ENCODE measurements at places on chromosomes 13 and 19.

DNA sequence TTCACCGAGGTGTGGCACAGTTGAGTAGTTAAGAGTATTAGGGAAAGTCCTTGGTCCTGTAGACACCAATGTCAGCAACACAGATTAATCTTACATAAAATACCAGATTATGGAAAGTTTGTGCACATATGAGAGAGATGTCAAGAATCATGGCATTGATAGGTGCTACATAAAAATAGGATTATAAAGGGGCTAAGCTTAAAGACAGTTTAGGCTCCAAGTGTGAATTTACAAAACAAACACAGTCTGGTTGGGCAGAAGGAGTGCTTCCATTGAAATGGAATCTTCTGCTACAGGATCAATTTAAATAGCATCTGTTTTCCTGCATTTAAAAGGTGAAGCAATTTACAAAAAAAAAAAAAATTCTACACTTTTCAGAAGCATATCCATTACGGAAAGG, 292.9 kb downstream of the DNAJC15 start:
- no peak for DNase-seq

GRCh38 chr13:33649212-33649878, 168.6 kb upstream of the RFC3 start:
- no peak for DNase-seq

DNA sequence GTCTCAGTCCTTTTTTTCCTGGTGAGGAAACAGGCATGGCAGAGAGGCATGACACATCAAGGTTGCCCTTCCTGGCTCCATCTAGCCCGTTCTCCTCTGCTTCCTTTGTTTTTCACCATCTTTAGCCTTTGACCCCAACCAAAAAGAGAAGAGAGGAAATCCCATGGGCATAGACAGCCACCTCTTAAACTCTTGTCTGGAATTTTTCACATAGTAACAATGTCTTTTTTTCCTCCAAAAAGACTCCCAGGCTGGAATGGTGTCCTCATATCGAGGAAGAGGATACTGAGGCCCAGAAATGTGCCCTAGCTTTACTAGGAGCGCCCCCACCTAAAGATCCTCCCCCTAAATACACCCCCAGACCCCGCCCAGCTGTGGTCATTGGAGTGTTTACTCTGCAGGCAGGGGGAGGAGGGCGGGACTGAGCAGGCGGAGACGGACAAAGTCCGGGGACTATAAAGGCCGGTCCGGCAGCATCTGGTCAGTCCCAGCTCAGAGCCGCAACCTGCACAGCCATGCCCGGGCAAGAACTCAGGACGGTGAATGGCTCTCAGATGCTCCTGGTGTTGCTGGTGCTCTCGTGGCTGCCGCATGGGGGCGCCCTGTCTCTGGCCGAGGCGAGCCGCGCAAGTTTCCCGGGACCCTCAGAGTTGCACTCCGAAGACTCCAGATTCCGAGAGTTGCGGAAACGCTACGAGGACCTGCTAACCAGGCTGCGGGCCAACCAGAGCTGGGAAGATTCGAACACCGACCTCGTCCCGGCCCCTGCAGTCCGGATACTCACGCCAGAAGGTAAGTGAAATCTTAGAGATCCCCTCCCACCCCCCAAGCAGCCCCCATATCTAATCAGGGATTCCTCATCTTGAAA, at the start of gene GDF15:
Gene GDF15, plus strand, starts transcription at position 484 of the 868 bp plus-strand sequence. Its CDS starts 32 bp downstream, at position 516.
- no peak for DNase-seq

DNA sequence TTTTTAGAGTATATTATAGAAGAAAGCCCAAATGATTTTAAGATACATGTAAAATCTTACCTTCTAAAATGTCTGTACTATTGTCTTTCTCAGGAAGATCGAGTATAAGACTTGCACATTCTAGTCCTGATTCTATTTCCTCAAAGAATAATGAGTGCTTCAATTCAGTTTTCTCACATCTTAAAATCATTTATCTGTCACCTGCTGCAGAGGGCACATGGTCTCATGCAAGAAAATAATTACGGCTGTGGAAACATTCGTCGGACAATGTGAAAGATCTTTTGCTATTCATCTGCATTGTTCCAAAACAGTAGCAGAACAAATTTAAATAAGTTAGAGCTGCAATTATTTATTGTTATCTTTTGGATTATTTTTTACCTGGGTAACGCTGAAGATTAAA, 1403.5 kb downstream of the PCDH9 start:
- no peak for DNase-seq

- DNase-seq: no peak
Observed at GRCh38 chr13:34816908-34817665, 125.0 kb upstream of the NBEA start.

DNA sequence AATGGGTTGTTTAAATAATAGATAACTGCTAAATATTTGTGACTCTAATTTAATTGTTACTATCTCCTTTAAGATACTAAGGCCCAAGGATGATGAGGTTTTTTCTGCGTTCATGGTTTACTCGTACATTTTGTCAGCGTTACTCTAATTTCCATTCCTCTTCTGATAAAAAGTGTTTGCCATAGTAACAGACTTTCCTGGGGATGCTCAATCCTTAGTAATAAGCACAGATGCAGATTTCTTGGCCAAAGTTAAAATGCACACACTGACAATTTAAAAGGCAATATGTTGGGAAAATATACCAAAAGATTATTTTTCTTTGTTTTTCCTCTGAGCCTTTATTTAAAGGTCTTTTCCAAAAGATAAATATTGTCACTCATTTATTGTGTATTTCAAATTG, 149.6 kb downstream of the IRS2 start:
- no peak for DNase-seq

DNA sequence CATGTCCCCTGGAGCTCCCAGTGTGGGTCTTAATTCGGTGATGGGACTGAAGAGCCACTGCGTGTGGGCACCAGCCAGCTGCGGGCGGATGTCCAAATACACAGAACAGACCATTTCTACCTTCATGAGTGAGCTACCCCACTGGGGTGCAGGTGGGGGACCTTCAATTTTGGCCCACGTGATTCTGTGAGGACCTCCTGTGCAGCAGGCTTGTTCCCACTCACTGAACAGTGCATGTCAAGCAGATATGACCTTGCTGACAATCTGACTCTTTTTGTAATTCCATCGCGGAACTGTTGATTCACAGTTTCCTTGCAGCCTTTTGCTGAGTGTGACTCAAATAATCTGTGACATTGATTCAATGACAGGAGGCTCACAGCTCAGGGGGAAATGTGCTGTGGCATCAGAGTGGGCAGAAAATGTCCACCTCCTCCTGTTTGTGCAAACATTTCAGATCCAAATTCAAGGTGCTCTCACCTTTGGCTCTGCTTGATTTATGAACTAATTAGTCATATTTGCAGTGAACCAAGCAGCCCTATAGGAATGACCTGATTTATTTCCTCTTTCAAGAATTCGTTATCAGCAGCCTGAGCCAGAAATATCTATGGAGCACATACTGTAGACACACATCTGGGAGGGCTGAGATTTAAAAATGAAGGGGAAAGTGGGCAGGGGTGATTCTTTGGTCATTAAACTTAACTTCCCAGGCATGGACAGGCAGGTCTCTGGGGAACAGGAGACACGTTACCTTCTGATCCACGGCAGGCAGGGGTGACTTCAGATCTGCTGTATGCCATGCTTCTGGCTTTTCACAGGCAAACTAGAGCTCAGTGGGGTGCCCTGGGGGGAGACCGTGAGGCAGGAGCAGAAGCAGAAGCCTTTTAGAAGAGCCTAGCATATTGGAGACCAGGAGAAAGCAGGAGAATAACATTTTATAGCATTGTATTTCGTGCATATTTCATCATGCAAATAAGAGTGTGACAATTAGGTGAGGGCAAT, 170.0 kb upstream of the KL start:
- no peak for DNase-seq

DNA sequence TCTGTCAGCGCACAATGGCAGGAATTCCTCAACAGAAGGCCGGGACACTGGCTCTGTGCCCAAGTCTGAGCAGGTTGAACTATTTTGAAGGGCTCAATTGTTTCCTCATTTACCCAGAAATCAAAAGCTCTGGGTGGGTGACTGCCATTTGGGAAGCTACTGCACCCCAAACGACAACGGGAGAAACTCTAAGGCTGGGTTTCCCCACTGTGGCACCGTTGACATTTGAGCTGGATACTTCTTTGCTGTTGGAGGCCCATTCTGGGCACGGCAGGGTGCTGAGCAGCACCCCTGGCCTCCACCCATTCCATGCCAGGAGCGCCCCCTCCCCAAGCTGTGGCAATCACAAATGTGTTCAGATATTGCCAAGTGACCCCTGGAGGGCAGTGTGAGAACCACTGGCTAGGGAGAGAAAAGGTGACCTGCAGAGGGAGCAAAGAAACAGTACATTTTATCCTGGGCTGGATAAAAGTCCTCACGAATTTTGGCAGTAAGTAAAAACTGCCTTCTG, 62.5 kb downstream of the RFX2 start:
- no peak for DNase-seq

DNA sequence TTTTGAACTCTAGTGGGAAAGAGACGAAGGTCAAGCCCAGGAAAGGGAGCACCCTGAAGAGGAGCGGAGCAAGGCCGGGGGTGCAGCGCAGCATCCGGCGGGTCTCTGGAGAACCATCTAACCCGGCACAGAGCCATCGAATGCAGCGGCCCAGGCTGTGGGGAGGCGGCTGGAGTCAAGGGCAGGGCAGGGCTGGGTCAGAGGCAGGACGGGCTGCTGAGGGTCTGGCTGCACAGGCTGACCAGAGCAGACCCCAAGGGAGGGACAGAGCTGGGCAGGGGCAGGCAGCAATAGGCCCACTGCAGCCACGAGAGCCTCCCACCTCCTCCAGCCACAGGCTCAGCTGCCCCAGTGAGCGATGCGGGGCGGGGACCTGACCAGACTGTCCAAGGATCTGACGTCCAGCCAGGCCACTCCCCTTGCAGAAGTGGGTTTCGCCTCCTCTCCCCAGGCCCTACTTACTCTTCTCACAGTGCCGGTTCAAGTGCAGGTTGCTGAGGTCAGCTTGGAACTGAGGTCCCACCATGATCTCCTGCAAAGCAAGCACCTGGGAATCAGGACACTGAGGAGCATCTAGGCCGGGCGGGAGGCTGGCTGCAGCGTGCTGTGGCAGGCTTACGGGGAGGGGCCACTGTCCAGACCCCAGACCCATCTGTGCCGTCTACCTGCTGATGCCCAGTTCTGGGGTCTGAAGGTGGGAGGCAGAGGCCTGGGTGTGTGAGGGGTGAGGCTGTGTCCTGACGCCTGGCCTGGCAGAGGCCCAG, 19.2 kb downstream of the MIER2 start:
- no peak for DNase-seq

- no peak for DNase-seq
Observed at GRCh38 chr13:98664047-98664446, 87.1 kb upstream of the STK24 start.

GRCh38 chr13:46104868-46105267, at the start of gene CPB2:
Gene CPB2, minus strand, starts transcription at chr13:46105033. Its CDS starts 24 bp downstream, at chr13:46105009.
- no peak for DNase-seq

DNA sequence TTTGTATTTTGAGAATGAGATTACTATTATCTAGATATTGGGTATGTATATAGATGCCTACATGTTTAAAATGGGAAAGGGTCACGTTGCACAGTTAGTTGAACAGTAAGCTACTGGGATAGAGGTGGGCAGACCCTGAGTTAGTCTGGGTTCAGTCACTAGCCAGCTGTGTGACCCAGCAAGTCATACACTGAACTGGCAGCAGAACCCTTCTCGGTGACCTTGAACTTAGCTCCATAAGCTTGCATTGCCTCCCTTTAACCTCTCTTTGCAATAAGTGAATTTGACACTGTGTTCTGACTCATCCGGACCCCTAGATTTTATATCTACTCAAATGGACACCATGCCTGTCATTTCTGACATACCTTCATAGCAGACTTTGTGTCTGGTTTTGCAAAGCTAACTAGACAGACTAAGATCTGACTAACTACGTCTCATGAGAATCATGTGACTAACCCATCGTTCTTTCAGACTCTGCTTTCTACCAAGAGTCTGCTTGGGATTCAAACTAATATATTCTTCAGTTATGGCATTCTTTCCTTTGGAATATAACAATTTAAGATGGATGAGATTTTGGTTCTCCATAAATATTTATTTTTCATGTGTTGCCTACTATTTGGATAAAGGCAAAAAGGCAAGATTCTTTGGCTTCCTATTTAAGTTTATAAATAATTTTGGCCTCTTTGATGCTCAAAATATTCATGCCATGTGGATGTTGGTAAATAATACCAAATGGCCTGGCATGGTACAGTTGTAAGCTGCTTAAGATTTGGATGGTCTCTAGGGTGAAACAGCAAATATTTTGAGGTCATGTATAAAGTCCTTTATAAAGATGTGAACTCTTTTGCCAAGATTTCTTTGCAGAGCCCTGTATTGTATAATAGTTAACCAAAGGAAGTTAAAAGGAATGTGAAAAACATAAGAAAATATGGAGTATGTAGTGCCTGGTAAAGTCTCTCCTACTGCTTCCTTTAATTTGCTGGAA, 159.3 kb downstream of the ITGBL1 start:
- no peak for DNase-seq

DNA sequence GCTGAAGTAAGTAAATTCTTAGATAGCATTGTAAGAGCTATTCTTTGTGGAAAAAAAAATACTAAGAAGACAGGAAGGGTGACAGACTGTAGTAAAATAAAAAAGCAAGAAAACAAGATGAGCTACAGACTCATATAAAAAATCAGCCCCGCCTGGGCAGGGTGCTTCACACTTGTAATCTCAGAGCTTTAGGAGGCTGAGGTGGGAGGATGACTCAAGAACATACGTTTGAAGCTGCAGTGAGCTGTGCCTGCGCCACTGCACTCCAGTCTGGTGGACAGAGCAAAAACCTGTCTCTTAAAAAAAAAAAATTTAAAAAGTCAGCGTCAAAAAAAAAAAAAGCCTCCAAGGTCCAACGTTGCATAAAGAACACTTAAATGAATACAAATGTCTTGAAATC, 102.1 kb downstream of the VWA8 start:
- no peak for DNase-seq

DNA sequence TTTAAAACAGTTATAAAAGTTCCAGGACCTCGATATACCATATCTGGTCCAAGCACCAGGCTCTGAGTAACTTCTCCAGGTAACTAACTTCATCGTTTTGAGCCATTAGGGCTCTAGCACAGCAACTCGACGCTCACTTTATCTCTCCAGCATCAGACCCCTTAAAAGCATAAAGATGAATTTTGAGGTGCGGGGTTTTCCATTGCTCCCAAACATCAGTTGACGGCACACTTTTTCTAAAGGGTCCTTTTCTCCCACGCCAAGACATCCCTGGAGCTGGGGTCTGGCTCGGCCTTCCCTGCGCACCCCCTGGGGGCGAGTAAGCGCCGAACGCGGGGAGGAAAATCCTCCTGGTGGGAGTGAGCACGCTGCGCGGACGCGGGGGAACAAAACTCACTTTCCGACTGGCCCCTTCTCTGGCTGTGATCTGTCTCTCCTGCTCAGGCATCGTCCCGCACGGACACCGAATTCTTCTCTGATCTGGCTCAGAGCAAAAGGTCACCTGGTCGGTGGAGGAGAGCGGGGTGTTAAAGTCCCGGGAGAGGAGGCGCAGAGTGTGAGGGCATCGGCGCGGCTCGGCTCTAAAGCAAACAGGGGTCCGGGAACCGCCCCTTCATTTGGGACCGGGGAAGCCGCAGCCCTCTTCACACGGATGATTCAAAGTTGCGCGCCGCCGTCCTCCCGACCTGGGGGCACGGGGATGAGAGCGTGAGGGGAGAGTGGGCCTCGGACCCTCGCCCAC, at the start of gene ATP7B:
Gene ATP7B, minus strand, starts transcription at position 561 of the 742 bp plus-strand sequence. Its CDS starts 113 bp downstream, at position 448.
- no peak for DNase-seq

- DNase-seq: no peak
Observed at GRCh38 chr13:80082396-80083080, 258.4 kb downstream of the SPRY2 start.

Data from stimulated activated CD4-positive, alpha-beta T cell treated with anti-CD3 and anti-CD28 coated beads, Interleukin-15, amount 100 ng/mL, for 1 hour (primary cell).